NCI-H1930 (cell line): ENCODE measurements at places on chromosomes 12 and 14.

DNA sequence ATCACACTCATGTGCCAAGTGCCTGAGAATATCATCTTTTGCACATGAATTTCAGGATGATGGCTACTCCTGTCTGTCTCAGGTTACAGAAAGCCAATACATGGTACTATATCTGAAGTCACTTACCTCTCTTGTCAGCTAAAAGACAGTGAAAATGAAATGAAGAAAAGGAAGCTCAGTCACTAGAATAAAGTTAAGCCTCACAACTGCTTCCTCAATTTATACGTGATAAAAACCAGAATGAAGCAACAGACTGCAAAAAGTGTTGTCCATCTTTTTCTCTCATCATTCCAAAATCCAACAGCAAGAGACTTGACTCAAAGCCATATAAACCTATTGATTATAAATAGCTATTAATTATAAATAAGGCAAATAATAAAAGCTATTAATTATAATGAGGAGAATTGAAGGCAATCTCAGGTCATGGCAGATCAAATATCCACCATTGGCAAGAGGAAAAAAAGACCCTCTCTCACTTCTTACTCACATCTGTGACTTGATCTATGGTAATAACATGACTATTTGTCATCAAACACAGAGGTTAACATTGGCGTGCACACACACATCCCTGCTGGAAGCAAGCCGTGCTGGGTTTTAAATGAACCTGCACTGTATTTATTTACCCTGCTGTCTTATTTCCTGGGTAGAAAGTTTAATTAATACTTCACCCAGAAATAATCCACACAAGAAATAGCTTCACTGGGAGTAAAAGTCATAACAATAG, 10.0 kb downstream of the NIN start:
- DNase-seq = no peak

DNA sequence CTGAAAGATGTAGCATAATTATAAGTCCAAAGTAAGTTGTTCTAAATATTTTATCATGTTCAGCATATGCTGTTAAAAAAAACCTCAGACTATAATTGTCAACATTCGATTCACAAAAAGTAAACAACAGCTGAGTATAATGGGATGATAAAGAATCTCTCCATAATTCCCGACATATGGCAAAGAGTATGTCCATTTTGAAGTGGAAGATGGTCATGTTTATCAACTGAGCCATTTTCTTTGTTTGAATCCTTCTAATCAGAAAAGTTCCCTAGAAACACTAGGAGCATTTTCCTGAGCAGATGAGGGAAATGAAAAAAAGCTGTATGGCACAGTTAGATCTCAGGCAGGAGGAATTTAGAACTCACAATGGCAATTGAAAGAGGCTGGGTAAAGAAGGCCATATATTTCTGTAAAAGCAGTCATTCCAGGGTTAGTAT, 192.1 kb upstream of the AMIGO2 start:
- DNase-seq = no peak

DNA sequence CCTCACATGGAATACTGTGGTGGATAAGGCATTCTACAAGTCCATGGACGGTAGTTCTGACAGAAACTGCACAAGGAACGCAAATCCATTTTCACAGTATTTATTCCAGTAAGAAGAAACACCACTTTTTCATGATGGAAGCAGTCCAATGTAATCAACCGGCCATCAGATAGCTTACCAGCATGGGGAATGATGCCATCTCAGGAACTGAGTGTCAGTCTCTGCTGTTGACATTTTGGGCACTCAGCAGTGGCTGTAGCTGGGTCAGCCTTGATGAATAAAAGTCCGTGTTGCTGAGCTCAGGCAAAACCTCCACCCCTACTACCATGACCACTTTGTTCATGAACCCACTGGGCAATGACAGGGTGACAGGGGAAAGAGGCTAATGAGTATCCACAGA, 103.4 kb downstream of the PLCZ1 start:
- DNase-seq = no peak

DNA sequence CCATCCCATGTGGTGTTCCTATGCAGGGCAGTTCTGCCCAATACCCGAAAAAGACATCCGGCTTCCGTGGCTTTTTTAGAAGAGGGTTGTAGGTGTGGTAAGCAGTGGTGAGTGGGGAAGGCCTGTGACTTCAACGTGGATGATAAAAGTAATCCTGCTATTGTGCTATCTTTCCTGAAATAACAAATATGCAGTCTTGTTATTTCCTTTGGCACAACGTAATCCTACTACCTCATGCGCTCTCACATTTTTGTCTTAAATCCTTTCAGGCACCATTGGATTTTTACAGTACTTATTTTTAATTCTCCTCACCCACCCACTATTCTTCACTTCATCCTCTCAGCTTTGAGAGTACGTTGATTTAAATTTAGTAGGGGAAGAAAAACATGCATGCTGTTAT, 96.8 kb downstream of the IPO8 start:
- no peak for DNase-seq

- DNase-seq = no peak
Measured at GRCh38 chr12:31272607-31273225, 53.2 kb downstream of the SINHCAF start.

- no peak for DNase-seq
Measured at GRCh38 chr14:90302529-90303303, 29.0 kb downstream of the NRDE2 start.

DNA sequence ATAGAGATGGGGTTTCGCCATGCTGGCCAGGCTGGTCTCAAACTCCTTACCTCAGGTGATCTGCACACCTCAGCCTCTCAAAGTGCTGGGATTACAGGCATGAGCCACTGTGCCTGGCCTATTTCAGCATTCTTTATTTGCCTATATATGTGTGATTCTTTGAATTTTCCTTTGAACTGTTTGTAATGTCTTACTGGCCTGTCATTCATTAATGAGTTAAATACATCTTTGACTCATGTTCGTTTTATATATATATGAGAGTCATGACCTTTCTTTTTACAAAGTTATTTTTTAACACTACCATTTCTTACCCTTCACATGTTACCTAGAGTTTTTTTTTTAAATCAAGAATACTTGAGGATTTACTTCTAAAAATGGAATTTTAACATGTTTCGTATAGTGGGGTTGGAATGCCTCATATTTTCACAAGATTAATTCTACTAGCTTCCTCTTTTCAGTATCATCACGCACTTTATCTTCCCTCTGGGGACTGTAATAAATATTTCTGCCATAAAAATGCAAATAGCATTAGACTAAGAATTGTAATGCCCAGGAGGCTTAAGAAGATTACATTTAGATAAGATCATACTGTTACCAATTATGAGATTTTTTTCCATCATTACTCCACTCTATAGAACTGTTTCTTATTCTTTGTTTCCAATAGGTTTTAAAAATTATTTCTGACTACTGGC, 66.7 kb downstream of the NTN4 start:
- no peak for DNase-seq

GRCh38 chr12:102769323-102769916, 147.6 kb downstream of the PAH start:
- DNase-seq = no peak

GRCh38 chr14:99041820-99042174, 230.2 kb downstream of the BCL11B start:
- DNase-seq = no peak

GRCh38 chr12:14564336-14564959, 3.2 kb downstream of the PLBD1 start:
- no peak for DNase-seq

DNA sequence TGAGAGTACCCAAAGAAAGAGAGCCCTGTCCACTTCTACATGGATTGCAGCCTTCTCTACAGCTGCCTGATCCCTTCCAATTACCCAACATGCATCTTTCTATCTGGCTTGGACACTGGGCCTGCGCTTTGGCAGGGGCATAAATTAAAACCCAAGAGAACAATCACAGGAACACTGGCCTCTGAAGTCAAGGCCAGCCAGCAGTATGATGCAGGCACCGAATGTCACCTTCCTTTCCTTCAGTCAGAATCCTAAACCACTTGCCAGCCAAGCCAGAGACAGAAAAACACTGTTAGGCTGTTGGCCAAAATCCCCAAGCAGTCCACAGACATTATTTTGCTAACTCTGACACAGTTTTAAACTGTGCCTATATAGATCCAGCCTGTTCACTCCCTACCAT, 113.7 kb downstream of the DUSP6 start:
- DNase-seq = no peak

DNA sequence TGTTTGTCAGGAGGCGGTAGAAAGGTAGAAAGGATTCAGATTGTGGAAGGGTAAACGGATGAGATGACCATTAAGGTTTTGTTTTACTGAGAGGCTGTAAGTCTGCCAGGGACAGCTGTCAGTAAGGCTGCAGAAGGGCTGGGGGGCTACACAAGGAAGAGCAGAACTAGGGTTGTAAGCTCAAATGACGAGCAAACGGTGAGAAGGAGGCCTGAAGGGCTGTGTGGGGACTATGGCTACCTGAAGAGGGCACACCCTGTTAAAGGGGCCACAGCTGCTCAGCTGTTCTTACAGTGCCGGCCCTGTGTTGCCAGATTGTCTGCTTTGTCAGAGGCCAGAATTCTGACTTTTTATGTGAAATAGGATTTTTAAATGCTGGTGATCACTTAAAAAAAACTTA, 19.1 kb downstream of the VASH1 start:
- DNase-seq = no peak

DNA sequence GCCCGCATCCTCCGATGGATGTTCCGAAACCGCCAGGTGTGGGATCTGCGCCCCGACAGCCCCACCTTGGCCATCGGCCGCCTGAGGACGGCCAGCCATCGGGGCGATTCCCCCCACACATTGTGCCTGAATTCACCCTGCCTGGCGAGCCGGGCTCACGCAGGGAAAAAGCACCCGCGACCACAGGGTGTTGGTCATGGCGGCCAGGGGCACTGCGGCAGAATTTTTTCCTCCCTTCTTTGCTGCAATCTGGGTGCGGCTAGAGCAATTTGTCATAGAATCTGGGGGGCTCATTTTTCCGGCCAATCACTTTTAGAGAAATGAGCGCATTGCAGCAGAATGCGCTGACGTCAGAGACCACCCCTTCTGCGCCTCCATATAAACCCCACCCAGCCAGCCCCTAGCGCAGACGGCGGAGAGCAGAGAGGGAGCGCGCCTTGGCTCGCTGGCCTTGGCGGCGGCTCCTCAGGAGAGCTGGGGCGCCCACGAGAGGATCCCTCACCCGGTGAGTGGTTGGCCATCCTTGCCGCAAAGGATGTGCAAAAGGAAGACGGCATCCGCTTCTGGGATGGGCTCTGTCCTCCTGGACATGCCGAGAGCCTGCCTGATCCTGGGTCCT, at the start of gene MEG3:
MEG3 (plus strand) TSS at position 406 of the 619 bp plus-strand sequence.
- no peak for DNase-seq

DNA sequence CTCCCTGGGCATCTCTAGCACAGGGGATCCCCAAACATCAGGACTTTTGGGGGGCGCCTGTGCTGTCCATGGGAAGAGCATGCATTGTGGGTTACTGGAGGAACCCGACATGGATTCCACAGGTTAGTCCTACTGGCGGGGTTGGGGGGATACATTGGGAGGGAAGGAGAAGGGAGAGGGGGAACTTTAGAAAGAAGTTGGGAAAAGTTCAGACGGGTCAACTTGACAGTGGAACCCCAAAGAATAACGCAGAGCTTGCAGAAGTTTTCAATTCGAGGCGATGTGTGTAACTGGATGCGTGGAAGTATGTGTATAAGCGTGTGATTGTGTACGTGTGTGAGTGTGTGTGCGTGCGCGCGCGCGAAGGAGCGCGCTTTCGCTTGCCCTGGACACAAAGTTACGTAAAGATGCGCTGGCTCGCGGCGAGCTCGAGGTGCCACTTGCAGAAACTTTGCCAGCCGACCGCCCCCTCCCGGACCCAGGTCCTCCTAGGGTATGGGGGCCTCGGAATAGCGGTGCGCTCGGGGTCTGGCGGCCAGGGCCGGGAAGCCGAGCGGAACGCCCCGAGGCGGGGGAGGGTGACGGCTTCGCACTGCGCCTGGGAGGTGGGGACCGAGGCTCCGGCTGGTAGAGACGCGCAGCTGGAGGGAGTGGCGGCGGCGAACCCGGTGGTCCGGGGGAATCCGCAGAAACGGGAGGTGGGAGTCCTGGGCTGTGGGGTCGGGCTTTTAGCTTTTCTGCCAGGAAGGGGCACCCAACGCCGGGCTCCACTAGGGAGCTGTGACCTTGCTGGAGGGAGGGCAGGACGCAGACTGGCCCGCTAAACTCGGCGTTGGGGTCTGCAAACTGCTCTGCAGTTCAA, 669 bp downstream of the RFX4 start:
- DNase-seq = no peak

GRCh38 chr14:103102689-103103260, 8.2 kb downstream of the EXOC3L4 start:
- no peak for DNase-seq

GRCh38 chr12:27922531-27923139, 49.9 kb downstream of the PTHLH start:
- no peak for DNase-seq
